ENCODE measurements at places on chromosomes 11 and 22.

GRCh38 chr11:74520316-74520715, 26.8 kb upstream of the LIPT2 start:
- no peak for DNase-seq

GRCh38 chr11:70242885-70243284, 27.6 kb upstream of the PPFIA1 start:
- DNase-seq, result no peak

DNA sequence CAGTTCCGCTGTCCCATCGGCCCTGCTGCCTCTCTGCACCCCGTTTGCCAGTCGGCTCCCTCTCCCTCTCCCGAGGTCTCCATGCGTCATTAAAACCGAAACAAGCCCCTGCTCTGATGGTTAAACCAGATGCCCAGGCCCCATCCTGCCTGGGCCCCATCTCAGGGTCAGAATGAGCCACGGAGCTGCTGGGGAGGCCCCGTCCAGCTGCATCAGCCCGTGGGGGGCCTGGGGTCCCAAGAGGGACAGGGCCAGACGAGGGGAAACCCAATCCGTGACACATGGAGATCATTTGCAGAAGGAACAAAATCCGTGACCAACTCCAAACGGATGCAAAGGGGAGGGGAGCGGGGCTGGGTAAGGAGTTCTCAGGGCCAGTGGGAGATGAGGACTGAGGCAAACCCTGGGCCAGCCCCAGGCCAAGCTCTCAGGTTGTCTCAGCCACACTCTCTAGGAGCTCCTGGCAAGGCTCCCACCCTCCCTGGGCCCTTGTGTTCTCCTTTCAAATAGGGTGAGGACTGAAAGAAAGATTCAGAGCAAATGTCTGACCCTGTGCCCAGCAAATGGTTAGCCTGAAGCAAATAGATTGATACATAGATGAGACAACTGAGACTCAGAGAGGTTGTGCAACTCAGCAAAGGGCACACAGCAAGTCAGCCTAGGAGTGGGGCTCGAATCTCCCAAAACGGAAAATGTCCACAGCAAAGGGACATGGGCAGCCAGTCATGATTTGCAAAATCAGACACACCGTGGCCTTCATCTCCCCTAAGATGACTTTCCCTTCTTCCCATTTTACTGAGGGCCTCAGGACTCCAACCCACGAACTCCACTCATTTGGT, 162.1 kb downstream of the MN1 start:
- DNase-seq, result no peak

- DNase-seq, result no peak
These were observed 125.5 kb upstream of the MTMR2 start for GRCh38 chr11:96049426-96049825.

- DNase-seq, result no peak
These were observed 176.0 kb downstream of the ARHGAP42 start for GRCh38 chr11:100863080-100863581.

- DNase-seq, result no peak
These were observed 39.1 kb upstream of the SMIM38 start for GRCh38 chr11:69116671-69117070.

- DNase-seq, result no peak
These were observed 35.6 kb downstream of the MARK2 start for GRCh38 chr11:63874511-63874910.
